ENCODE measurements at places on chromosomes 16 and 17.
A peak's percentile ranks its signal among the peaks of the same experiment; 100 is the strongest.

- DNase-seq: no peak
Measured at GRCh38 chr16:68740628-68741346, 3.7 kb downstream of the CDH1 start.

DNA sequence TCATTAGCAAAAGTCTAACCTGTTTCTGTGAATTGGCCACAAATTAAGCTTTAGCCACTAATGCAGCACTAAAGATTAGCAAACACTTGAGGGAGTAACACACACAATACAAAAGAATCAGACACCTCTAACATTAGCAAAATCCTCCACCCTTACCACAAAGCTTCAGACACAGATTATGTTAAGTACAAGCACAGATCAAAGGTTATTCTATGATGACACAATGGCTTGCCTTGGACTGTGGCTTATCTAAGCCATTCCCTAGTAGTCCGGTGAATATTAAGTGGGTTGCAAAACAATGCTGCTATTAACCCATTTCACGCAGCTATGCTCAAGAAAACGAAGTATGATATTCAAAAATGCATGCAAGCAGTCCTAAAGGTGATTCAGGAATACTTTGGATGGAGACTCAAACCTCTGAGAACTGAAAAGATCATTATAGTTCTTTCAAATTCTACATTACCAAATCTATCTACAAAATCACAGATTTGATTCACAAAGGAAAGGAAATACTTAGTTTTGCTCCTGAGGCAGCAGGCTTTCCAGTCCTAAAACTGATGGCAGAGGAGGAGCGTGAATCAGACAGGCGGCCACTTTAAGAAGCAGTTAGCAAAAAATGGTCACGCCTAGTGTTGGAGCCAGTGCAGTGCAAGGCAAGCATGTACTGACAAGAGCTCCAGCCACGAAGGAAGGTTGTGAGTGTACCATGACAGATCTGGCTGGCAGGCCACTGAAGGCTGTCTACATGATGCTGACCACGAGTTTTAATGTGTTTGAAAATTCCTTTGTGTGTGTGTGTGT lies 67.2 kb downstream of the PARN start:
- DNase-seq: no peak

DNA sequence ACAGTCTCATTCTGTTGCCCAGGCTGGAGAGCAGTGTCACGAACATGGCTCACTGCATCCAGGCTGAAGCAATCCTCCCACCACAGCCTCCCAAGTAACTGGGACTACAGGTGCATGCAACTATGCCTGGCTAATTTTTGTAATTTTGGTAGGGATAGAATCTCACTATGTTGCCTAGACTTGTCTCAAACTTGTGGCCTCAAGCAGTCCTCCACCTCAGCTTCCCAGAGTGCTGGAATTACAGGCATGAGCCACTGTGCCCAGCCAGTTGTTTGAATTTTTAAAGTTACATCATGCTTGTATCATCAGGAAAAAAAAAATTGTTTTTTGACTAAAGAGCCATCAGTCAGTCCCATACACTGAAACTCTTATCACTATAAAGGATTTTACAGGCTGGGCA lies 17.1 kb upstream of the VPS4A start:
- no peak for DNase-seq

DNA sequence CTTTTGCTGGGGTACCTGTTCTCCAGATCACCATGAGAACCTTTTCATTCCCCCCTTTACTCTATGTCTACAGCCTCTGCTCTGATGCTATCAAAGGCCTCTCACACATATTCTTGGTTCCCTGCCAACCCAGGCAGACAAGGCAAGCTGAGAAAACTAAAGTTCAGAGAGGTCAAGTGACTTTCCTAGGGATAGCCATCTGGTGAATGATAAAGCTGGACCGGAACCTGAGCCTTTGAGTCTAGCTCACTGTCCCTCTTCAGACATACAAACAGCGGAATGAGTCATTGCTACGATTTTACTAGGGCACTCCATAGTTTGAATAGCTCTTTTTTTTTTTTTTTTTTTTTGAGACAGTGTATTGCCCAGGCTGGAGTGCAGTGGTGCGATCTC lies 73.3 kb downstream of the XYLT1 start:
- peak; percentile 93 for DNase-seq

- DNase-seq: peak; percentile 56
Measured at GRCh38 chr17:45371414-45372324, 54.8 kb upstream of the MAP3K14 start.
